ENCODE measurements at places on chromosomes 4 and X.

DNA sequence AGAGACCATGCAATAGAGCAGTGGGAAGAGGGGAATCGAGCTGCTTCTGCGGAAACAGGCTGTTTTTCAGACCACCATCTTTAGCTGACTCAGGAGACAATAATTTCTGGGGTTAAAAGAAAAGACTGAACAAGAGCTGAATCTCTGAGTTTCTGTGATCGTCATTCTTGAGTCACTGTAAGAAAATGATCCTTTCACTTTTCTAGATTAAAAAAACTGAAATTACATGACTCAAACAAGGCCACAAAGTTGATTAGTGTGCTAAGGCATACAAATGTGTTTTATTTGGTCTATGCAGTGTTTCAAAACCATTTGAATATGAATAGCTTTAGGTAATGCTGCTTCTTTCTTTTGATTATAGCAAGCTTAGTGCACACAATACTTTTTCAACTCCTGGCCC, 194.4 kb upstream of the RPL34 start:
- no peak for DNase-seq

DNA sequence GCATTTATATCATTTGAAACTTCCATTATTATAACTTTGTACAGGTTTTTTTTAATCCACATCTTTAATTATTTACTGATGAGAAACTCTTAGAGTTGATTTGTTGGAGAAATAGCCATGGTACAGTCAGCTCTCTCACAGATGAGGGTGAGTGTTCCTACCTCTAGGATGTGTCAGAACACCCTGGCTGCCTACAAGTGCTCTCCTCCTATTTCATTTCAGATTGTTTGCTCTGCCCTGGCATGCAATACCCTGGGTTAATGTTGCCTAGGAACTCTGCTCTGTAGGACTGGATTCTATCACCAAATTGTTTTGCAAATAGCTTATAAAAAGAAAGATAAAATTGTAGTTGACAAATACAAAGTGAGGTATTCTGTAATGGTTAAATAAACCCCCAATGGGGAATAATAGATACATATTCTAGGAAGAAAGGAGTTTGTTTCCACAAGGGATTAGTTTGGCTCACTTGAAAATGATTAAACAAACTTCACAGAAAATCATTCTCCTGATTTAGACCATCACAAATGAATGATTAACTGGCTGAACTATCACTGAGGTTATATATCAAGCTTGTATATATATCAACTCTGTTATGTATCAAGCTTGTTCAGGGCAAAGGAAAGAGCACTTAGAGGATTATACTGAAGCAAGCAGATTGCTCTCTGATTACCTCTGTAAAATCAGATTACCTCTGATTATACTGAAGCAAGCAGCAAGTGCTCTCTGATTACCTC, 150.0 kb downstream of the PDE5A start:
- DNase-seq, result no peak

DNA sequence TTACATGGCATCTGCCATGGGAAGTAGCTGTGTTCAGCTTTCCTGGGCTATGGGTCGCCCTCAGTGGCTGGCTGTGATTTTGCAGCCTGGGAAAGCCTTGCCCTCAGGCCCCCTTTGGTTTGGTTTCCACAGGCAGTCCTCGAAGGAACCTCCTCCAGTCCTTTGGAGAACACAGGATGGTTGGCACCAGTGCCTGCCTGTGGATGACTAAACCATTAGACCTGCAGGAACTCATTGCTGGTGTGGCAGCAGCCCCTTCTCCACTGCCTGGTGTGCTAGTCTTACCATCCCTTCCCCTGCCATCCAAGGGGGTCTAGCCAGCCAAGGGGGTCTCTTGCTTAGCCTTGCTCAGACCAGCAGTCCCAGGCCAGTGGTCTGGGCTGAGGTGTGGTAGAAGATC, 71.4 kb upstream of the PJA1 start:
- DNase-seq, result no peak

DNA sequence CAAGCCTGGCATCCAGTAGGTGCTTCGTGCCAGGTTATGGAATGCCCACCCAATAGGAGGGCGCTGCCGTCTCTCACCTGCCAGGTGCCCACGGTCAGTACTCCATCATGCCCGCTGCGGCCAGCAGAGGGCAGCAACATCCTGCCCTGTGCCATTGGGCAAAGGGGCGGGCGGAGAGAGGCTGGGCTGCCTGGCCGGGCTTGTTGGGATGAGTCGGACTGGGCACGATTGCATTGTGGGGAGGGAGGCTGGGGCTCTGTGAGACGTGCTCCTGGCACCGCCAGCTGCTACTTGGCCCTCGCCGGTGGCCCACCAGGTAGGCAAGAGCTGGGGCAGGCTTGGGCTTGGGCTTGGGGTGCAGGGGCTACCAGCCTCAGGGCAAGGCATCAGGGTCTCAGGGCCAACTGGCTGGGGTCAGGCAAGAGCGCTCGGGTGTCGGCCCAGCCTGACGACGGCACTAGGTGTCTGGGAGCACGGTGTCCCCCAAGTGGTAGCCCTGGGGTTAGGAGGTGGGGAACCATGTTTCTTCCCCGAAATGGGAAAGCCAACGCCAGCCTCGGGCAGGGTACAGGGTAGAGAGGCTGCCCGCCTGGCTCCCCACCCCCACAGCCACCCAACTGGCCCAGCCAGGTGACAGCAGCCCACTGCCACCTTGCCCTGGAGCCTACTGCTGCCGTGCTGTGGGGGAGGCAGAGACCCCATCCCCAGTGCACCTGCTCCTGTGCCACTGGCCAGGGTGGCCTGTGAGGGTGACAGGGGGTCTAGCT, at the start of gene PLXNB3:
TSS of gene PLXNB3 (plus strand) at position 261 of the 767 bp plus-strand sequence. CDS start 1,287 bp downstream, outside the sequence.
- DNase-seq, result peak; percentile 52

DNA sequence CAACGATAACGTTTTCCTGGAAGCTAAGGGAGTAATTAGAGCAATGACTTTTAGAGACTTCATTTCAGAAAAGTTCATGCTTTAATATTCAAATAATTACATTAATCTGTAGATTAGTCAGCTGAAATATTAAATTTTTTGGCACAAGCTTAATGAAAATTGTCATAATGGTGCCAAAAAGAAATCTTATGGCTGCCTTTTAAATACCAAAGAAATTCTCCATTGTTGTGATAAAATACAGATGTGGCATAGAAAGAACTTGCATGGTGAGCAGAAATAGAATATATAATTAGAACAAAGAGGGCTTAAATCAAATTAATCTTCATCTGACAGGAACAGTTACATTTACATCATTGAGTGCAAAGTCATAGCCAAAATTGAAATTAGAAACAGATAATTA, 263.5 kb downstream of the AFF2 start:
- no peak for DNase-seq

DNA sequence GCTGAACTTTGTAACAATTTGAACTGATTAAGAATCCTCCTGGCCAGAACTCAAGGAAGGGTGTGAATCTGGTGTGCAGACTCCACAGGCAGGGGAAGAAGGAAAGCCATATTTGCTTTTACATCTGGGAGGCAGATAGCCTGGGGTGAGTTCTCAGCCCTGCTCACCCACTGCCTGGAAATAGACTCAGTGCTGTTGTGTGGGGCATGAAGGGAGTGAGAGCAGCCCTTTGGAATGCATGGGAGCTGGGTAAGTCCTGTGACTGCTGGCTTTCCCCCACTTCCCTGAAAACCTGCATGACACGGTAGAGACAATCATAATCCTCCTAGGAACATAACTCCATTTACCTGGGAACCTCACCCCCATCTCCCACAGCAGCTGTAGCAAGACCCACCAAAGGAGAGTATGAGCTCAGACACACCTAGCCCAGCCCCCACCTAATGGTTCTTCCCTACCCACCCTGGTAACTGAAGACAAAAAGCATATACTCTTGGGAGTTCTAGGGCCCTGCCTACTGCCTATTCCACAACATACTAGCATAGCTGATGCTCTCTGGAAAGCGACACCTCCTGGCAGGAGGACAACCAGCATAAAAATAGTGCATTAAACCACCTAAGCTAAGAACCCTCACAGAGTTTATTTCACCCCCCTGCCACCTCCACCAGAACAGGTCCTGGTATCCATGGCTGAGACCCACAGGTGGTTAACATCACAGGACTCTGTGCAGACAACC, 59.3 kb upstream of the UBQLN2 start:
- no peak for DNase-seq

DNA sequence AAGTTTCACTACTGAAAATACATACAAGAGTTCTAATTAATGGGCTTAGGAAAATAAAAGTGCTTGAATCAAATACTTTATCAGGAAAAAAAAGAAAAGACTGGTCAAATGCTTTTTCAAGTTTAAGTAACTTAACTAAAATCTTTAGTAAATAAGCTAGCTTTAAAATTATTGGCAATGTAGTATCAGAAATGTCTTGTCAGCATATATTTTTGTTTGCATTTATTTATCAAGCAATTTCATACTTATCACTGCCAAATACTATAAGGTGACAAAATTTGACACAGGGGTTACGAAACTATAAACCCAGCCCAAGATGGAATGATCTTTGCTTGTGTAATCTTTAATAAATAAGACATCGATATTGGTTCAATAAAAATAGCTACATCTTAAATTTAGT, 31.8 kb upstream of the MAGEA4 start:
- no peak for DNase-seq

DNA sequence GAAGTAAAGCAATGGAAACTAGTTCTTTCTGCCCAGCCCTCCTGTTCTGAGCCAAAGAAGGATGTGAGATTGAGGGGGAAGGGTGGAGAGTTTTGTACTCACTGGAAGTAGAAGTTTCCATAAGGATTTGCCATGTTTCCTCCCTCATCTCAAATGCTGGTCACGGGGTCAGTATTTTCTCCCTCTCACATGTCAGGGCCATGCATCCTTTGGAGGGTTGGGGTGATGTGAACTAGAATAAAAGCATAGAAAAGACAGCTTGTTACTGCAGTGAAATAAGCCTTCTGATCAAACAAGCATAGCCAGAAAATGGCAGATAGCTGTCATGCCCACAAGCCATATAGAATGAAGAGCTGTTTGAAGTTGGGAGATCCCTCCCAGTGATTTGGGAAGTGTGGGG, 79.7 kb downstream of the KIT start:
- DNase-seq, result no peak

GRCh38 chrX:110758781-110759422, 36.7 kb downstream of the CHRDL1 start:
- DNase-seq, result no peak

- no peak for DNase-seq
Observed at GRCh38 chrX:39336671-39337311, 535.5 kb downstream of the MID1IP1 start.

DNA sequence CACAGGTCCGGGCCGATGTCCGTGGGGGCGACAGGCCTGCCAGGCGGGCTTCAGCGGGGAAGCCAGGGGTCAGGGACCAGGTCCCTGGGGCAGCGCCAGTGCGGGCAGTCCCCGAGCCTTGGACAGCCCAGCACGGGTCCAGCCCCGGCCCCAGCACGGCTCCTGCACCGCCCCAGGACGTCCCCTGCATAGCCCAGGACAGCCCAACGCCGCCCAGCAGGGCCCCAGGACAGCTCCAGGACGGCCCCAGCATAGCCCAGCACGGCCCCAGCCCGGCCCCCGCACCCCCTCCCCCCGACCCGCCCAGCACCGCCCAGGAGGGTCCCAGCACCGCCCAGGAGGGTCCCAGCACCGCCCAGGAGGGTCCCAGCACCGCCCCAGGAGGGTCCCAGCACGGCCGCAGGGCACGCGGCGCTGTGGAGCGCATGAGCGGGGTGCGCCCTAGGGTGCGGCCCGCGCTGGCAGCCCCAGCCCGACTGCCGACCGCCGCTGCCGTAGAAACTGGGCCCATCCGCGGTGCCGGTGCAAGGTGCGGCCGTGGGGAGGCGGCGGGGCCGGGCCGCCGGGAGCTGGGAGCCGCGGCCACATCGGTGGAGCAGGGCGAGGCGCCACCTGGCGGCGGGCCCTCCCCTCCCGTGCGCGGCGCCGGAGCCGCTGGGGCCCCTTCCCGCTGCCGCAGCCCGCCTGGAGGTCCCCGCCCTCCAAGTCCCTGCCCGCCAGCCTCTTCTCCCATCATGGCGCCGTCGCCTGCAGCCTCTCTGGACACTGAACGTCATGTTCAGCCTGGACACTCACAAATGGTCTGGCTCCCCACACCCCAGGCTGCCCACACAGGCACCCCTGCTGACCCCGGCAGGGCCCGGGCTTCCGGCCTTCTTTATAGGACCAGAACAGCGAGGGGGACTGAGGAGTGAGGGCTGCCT, 106.8 kb upstream of the NKX1-1 start:
- DNase-seq, result no peak

GRCh38 chr4:121784401-121784800, 16.7 kb upstream of the EXOSC9 start:
- no peak for DNase-seq

DNA sequence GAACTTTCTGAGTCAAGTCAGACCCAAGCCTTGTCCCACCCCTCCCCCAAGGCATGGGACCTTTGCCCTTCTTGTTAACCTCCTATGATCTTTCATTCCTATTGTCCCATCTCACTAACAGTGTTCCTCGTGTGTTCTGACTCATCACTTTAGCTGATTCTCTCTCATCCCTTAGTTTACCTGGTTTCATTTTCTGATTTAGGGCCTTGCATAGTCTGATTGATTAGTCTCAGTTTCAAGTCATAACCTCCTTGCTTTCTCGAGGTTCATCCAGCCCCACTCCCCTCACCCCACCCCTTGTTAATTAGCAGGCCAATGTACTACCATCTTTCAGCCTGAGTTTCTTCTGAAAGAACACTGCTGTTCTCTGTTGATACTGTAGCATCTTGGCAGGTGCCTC, 517.4 kb downstream of the RPA4 start:
- no peak for DNase-seq

GRCh38 chr4:104989371-104989770, 157.3 kb upstream of the TET2 start:
- no peak for DNase-seq

GRCh38 chrX:111100191-111100590, 4.2 kb downstream of the PAK3 start:
- no peak for DNase-seq

GRCh38 chrX:142250502-142250901, 45.4 kb upstream of the MAGEC2 start:
- no peak for DNase-seq

DNA sequence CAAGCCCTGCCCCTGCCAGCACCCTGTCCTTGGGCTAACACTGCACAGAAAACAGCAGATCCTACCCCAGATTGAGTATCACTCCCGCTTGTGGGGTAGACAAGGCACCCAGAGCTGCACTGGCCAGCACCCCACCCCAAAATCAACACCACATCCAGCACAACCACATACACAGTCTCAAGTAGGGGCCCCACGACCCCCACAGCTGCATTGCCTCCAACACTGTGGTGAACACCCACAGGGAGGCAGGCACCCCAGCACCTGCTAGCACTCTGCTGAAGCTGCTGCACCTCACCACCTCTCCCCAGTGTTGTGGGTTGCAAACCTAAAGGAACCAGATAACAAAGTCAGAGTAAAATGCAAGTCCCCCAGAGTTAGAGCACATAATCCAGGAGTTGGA, 589.9 kb downstream of the PCDH19 start:
- DNase-seq, result no peak

DNA sequence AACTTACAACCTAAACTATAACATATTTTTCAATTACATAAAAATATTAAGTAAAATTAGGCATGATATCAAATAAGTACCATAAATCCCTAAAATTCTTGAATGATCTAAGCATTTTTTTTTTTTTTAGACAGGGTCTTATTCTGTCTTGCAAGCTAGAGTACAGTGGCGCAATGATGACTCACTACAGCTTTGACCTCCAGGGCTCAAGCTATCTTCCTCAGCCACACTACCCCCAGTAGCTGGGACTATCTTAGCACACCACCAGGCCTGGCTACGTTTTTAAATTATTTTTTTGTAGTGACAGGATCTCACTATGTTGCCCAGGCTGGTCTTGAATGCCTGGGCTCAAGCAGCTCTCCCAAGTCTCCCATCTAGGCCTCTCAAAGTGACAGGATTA, 1042.3 kb downstream of the FSTL5 start:
- no peak for DNase-seq

All from stimulated activated CD8-positive, alpha-beta memory T cell treated with anti-CD3 and anti-CD28 coated beads, Interleukin-4, amount 100 ng/mL, for 4 hours (primary cell).